ENCODE measurements at places on chromosomes 16 and 17. TPM values are rescaled to one million over a fixed set of nuclear protein-coding genes. Genes with fewer than 3 reads are reported as not detected.

Gene SMIM36
- not detected for total RNA-seq

Gene KAT8
- 38.3 TPM for total RNA-seq

Gene GSG1L
- not detected for total RNA-seq

Gene FGF11
- total RNA-seq: 11.5 TPM

Gene PPM1E
- total RNA-seq: 1.7 TPM

Gene CRHR1
- not detected for total RNA-seq

Gene SEPTIN12
- total RNA-seq: not detected

Gene BAIAP3
- 3.9 TPM for total RNA-seq

Gene GFOD2
- total RNA-seq: 20.1 TPM

Gene EVPLL
- not detected for total RNA-seq

Gene KRT24
- not detected for total RNA-seq

Gene PIRT
- total RNA-seq: not detected
